ENCODE measurements at places on chromosomes 5 and 9.
A peak's percentile ranks its signal among the peaks of the same experiment; 100 is the strongest.

GRCh38 chr5:5050801-5051200 is 89.3 kb upstream of the ADAMTS16 start:
- no peak for DNase-seq

DNA sequence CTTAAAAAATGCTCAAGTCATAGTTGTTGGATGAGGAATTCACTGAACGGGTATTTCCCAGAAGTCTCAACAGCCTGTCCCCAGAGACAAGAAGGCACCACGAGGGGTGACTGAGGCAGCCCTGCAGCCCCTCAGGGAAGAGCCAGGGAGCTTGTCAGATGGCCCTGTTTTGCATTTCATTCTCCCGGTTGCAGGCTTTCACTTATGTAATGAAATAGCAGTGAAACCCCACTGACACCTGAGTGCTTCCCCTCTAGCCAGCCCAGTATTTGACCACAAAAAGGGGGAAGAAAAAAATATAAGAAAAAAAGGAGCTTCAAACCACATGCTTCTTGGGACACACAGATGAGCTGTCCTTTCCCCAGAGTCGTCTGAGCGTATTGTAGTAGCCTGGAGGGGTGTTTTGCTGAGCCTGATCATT is 75.3 kb upstream of the IL12B start:
- peak; percentile 7 for DNase-seq

DNA sequence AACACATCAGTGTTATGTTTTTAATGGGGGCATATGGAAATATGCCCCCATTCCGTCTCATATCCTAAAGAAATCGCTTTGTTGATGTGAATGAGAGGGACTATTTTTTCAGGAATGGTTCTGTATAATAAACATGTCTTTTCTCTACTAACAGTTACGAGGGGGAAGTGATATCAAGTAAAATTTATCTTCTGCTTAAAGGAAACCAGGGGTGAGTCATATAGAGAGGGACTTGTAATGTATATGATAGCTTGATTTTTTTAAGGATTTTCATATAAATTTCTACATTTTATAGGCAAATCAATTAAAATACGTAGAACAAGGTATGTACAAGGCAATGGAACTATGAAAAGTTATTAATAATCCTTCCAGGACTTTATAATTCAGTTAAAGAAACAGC is 207.1 kb downstream of the SEMA5A start:
- DNase-seq, result no peak

GRCh38 chr5:119031905-119032304 is 39.0 kb upstream of the DMXL1 start:
- DNase-seq, result no peak

DNA sequence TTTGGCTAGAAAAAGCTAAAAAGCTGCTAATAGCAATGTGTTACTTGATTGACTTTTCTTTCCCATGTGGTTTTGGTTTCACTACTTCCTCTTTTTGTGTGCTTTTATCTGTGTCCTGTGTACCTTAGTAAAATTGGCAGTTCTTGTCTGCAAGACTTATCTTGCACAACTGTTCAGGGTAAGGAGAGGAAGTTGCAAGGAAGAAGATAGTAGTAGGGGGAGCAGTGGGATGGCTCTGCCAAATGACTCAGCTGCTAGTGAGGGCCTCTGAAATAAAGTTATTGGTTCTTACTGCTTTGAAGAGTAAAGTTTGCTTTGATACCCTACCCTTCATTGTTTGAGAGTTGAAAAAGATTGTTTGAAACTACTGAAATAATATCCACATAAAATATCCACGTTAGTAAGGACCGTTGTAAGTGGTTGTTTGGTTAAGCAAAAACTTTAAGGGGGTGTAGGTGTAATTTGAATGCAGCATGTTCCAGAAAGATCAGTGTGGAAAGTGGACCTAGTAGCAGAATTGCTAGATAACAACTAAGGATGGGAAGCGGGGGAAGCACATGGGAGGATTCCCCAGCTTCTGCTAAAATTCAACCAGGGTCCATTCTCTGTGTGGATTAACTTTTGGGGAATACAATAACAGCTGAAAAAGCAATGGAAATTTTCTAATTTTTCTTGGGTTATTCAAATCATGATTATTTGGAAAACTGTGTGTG is 123.5 kb downstream of the SCAMP1 start:
- DNase-seq, result peak; percentile 19
